ENCODE measurements at places on chromosomes 4 and X.

GRCh38 chrX:40406330-40406859 is 174.4 kb upstream of the ATP6AP2 start:
- H3K27ac ChIP-seq, result no peak overlapping the region
- no peaks in the 10 kb centered on the region for H3K4me1 ChIP-seq
- no peaks in the 10 kb centered on the region for H3K27me3 ChIP-seq
- DNase-seq, result no peak
- no peaks in the 10 kb centered on the region for H3K36me3 ChIP-seq

GRCh38 chrX:72060196-72060920 is 71.4 kb downstream of the RTL5 start:
- no peak overlapping the region for H3K4me3 ChIP-seq
- H3K36me3 ChIP-seq, result no peaks in the 10 kb centered on the region
- peaks cover 20% of the 10 kb centered on the region for H3K27me3 ChIP-seq

GRCh38 chr4:184409911-184410692 is 64.2 kb downstream of the IRF2 start:
- no peaks in the 10 kb centered on the region for H3K27me3 ChIP-seq
- peak overlapping the region; percentile 65 for H3K27ac ChIP-seq
- H3K4me1 ChIP-seq, result peaks cover 57% of the 10 kb centered on the region
- DNase-seq, result peak; percentile 28
- H3K4me3 ChIP-seq, result peak overlapping the region; percentile 81

DNA sequence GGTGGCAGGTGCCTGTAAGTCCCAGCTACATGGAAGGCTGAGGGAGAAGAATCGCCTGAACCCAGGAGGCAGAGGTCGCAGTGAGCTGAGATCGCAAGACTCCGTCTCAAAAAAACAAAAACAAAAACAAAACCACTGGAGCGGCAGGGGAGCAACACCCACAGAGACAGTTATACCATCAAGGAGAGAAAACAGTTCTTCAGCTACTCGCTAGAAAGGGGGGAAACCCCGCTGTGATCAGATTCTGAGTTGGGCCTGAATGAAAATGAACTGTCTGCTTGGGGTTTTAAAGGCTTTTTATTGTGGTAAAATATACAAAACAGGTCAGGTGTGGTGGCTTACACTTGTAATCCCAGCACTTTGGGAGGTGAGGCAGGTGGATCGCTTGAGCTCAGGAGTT is 16.8 kb upstream of the IRAK1 start:
- peak overlapping the region; percentile 47 for H3K27ac ChIP-seq
- H3K36me3 ChIP-seq, result peaks cover 45% of the 10 kb centered on the region
- no peaks in the 10 kb centered on the region for H3K27me3 ChIP-seq
- H3K4me1 ChIP-seq, result peaks cover 41% of the 10 kb centered on the region

DNA sequence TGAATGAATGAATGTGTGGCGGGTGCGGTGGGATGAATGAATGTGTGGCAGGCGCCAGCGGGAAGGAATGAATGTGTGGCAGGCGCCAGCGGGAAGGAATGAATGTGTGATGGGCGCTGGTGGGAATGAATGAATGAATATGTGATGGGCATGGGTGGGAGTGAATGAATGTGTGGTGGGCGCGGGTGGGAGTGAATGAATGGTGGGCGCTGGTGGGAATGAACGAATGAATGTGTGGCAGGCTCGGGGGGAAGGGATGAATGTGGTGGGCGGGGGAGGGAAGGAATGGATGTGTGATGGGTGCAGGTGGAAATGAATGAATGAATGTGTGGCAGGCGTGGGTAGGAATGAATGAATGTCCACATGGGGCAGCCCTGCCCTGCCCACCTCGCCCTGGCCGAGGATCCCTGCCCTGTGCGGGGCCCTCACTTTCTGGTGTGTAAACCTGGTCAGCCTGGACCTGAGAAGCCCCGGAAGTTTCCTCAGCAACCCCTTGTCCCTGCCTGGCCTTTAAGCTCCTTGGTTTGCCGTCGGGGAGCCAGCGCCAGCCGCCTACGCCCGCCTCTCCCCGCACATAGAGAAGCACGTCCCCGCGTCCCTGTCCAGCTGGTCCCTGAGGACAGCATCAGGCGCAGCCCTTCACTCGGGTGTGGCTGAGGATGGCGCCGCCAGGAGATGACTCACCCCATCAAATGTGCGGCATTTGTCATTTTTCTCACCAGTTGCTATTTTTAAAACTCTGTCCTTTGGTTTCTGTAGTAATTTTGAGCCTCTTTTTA is 112.8 kb upstream of the LRPAP1 start:
- DNase-seq, result no peak
- H3K4me1 ChIP-seq, result no peaks in the 10 kb centered on the region
- H3K27me3 ChIP-seq, result no peaks in the 10 kb centered on the region
- no peaks in the 10 kb centered on the region for H3K36me3 ChIP-seq
- H3K4me3 ChIP-seq, result no peak overlapping the region
- H3K27ac ChIP-seq, result no peak overlapping the region

- H3K27me3 ChIP-seq, result peaks cover 23% of the 10 kb centered on the region
- DNase-seq, result no peak
- H3K27ac ChIP-seq, result no peak overlapping the region
- H3K36me3 ChIP-seq, result peaks cover 2% of the 10 kb centered on the region
- no peaks in the 10 kb centered on the region for H3K4me1 ChIP-seq
These were observed 116.0 kb downstream of the CPEB2 start for GRCh38 chr4:15118292-15118691.

DNA sequence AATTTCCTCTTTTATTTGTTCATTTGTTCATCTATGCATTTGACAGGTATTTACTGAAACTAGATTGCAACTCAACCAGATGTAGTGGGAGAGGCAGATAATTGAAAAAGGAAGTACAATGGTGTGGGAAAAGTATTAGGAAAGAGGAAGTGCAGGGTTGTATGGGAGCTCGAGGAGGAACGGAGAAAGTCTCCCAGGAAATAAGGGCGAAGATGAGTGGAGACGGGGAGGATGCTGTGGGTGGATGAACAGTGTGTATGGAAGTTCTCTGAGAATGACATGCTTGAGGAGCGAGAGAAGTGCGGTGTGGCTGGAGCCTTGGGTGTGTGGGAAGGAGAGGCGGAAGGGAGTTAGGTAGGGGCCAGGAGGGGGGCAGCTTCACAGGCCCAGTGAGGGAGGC is 87.5 kb upstream of the DHX15 start:
- DNase-seq, result no peak
- H3K27me3 ChIP-seq, result peaks cover 3% of the 10 kb centered on the region
- no peak overlapping the region for H3K4me3 ChIP-seq
- no peaks in the 10 kb centered on the region for H3K4me1 ChIP-seq
- H3K36me3 ChIP-seq, result peaks cover 5% of the 10 kb centered on the region
- no peak overlapping the region for H3K27ac ChIP-seq

DNA sequence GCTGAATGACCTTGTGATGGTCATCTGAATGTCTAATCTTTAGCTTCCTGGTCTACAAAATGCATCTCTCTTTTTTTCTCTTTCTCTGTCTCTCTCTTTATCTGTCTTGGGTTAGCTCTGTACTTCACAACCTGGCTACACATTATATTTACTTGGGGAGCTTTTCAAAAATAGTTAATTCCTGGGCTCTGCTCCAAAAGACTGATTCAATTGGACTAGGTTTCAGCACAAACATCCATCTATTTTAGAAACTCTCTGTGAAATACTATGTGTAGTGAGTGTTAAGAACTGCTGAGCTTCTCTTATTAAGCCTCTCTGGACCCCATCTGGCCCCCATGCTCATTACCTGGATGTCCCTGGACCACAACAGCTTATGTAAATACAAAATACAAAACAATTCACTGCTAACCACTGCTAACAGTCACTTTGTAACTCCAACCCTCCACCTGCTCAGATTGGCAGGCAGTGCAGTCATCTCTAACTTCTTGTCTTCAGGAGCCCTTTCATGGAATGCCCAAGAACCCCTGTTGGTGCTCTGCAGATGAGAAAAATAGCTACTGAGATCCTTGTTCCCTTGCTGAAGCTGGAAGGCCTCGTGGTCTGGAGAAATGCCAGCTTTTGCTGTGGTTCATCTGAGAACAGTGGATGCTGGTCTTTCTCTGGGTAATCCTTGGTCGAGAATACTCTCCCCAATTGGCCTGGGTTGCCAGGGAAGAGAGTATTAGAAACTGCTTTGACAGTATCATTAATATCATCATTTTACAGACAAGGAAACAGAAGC is 14.8 kb upstream of the BOD1L1 start:
- H3K4me1 ChIP-seq, result peaks cover 3% of the 10 kb centered on the region
- no peak for DNase-seq
- no peak overlapping the region for H3K4me3 ChIP-seq
- no peaks in the 10 kb centered on the region for H3K36me3 ChIP-seq

GRCh38 chrX:281166-281999 is at the start of gene PLCXD1:
TSS of gene PLCXD1 (plus strand) at chrX:281381. CDS start at chrX:284188, 2,807 bp downstream.
- no peaks in the 10 kb centered on the region for H3K36me3 ChIP-seq
- no peaks in the 10 kb centered on the region for H3K27me3 ChIP-seq
- H3K27ac ChIP-seq, result peak within 1 kb of the TSS; percentile 82

GRCh38 chr4:80266253-80266901 is at the start of gene FGF5:
TSS of gene FGF5 (plus strand) at chr4:80266664. CDS start at chr4:80266825, 161 bp downstream.
- no peaks in the 10 kb centered on the region for H3K36me3 ChIP-seq
- H3K4me1 ChIP-seq, result peaks cover 20% of the 10 kb centered on the region
- DNase-seq, result peak; percentile 7

DNA sequence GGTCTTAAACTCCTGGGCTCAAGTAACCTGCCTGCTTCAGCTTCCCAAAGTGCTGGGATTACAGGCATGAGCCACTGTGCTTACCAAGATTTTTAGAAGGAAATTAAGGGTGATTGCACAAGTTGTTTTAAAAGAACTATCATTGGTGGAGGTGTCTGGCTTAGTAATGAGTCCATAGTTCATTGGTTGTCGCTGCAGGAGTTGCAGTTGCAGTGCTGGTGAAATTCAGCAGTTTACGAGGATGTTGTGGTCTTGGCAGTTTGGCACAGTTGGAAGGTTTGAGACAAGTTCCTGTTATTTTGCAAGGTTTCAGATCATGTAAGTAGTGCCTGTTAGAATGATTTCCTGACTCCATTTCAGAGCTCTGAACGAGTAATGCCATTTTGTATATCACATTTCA is 48.1 kb downstream of the RAB40AL start:
- no peak for DNase-seq
- H3K36me3 ChIP-seq, result no peaks in the 10 kb centered on the region
- H3K27ac ChIP-seq, result no peak overlapping the region
- H3K27me3 ChIP-seq, result no peaks in the 10 kb centered on the region
- H3K4me1 ChIP-seq, result no peaks in the 10 kb centered on the region

DNA sequence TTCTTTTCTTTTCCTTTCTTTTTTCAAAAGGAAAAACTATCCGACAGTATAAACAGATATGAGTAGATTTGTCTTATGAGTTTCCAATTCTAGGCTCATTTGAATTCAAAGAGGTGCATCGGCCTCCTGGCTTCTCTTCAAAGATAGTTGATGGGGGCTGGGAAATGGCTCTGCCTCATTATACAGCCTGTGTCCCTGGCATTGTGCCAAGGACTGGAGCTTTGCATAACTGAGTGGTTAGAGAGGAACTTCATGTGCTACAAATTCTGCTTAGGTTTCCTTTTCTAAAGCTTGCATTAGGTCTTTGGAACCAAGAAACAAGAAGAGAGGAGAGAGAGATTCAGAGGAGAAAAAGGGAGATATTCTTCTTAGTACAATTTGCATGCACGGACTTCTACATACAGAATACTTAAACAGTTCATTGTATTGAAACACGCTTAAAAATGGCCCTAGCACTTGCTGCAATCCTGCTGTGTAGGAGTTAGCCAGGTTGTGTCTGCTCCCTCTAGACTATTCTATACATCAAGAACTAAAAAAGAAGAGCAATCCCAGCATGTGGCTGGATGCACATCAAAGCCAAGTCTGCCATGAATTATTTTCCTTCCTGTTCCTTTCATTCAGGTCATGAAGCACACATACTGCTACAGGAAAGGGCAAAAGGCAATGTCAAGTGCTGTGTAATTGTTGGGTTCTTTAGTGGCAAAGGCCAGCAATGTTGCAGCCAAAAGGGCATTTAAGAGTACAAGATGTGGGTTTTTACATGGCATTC is 70.9 kb downstream of the INTS12 start:
- H3K27me3 ChIP-seq, result peaks cover 9% of the 10 kb centered on the region
- peaks cover 6% of the 10 kb centered on the region for H3K4me1 ChIP-seq
- no peak for DNase-seq
- H3K4me3 ChIP-seq, result no peak overlapping the region
- H3K36me3 ChIP-seq, result no peaks in the 10 kb centered on the region

- no peak overlapping the region for H3K4me3 ChIP-seq
- no peak for DNase-seq
- peaks cover 27% of the 10 kb centered on the region for H3K4me1 ChIP-seq
- H3K27me3 ChIP-seq, result no peaks in the 10 kb centered on the region
- peaks cover 30% of the 10 kb centered on the region for H3K36me3 ChIP-seq
These were observed 39.6 kb downstream of the RUFY3 start for GRCh38 chr4:70761276-70761816.

DNA sequence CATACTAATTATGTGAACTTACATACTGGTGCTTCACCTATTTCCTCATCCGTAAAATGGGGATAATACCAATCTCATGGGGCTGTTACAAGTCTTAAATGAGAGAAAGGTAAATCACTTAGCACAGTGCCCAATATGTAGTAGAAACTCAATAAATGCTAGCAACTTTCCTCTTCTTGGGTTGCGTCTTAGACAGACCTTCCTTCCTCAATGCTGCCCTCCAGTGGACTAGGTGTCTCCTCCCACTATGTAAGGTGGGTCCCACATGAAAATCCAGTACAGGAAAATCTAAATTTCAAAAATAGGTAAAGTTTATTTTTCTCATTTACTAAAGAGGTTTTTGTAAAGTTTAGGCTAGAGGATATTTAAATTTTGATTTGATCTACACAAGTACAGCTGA is 20.6 kb downstream of the ZDHHC9 start:
- H3K36me3 ChIP-seq, result no peaks in the 10 kb centered on the region
- no peak overlapping the region for H3K4me3 ChIP-seq
- peak; percentile 54 for DNase-seq
- H3K27me3 ChIP-seq, result no peaks in the 10 kb centered on the region

DNA sequence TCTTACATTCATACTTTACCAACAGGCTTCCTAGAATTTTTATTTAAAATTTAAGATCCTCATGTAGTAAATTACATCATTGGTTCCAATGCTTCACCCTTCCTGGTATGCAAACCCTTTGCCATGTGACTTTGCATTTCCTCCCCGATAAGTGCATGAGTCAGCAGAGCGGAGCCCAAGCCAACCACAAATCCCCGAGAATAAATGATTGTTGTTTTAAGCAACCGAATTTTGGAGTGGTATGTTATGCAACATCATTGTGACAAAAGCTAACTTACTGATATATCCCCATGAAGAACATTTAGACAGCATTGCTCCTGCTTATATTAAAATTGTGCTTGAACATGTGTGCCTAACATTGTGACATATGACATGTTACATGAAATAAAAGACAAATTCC is 199.4 kb upstream of the DDX53 start:
- H3K27me3 ChIP-seq, result peaks cover 4% of the 10 kb centered on the region
- H3K27ac ChIP-seq, result no peak overlapping the region
- no peaks in the 10 kb centered on the region for H3K36me3 ChIP-seq
- no peak for DNase-seq
- H3K4me1 ChIP-seq, result no peaks in the 10 kb centered on the region

- no peak overlapping the region for H3K27ac ChIP-seq
- H3K4me3 ChIP-seq, result no peak overlapping the region
- H3K36me3 ChIP-seq, result no peaks in the 10 kb centered on the region
- H3K4me1 ChIP-seq, result no peaks in the 10 kb centered on the region
These were observed 78.7 kb downstream of the DCTD start for GRCh38 chr4:182838535-182838934.

GRCh38 chr4:171985129-171985528 is 171.9 kb downstream of the GALNTL6 start:
- H3K27me3 ChIP-seq, result no peaks in the 10 kb centered on the region
- DNase-seq, result no peak
- H3K4me1 ChIP-seq, result no peaks in the 10 kb centered on the region

GRCh38 chr4:40769266-40769665 is 19.5 kb downstream of the NSUN7 start:
- H3K36me3 ChIP-seq, result no peaks in the 10 kb centered on the region
- no peak overlapping the region for H3K27ac ChIP-seq
- no peaks in the 10 kb centered on the region for H3K4me1 ChIP-seq
- H3K4me3 ChIP-seq, result no peak overlapping the region
- H3K27me3 ChIP-seq, result peaks cover 14% of the 10 kb centered on the region

Measured in naive thymus-derived CD8-positive, alpha-beta T cell (primary cell).